ENCODE measurements at places on chromosomes 6 and 20.
A peak's percentile ranks its signal among the peaks of the same experiment; 100 is the strongest.

- no peak for DNase-seq
Measured at GRCh38 chr6:113862112-113862511, 5.0 kb downstream of the MARCKS start.

GRCh38 chr6:28693033-28693750, 167.5 kb downstream of the GPX5 start:
- DNase-seq = no peak

- DNase-seq = peak; percentile 79
Measured at GRCh38 chr6:165987483-165988301, 180.0 kb downstream of the TBXT start.

DNA sequence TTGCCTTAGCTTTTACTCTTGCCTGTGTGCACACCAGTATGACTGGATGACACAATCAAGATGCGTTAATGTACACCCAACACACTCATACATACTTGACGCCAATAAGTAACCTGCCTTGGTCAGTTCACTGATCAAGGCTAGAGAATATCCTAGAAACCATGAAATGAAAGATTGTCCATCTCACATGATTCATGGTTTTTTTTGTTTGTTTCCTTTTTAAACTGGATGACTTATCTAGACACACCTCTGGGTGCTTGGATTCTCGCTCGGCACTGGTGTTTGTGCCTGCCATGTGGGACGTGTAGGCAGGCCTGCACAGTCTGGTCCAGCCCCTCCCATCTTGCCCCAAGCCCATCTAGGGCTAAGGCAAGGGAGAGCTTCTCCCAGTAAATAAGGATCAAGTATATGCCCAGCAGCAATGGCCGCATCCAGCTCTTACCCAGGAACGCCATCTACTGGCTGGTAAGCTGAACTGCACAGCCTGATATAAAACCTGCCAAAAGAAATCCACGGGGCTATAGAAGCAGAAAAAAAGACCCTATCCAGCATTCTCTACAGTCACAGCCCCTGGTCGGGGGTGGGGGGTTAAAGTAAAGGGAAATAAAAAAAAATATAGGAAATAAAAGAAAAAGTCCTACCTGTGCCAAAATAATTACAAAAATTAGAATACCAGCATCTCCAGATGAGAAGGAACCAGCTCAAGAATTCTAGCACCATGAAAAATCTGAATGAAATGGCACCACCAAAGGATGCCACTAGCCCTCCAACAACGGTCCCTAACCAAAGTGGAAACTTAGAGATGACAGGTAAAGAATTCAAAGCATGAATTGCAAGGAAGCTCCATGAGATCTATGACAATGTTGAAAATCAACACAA, 73.3 kb downstream of the OTOR start:
- DNase-seq = no peak

DNA sequence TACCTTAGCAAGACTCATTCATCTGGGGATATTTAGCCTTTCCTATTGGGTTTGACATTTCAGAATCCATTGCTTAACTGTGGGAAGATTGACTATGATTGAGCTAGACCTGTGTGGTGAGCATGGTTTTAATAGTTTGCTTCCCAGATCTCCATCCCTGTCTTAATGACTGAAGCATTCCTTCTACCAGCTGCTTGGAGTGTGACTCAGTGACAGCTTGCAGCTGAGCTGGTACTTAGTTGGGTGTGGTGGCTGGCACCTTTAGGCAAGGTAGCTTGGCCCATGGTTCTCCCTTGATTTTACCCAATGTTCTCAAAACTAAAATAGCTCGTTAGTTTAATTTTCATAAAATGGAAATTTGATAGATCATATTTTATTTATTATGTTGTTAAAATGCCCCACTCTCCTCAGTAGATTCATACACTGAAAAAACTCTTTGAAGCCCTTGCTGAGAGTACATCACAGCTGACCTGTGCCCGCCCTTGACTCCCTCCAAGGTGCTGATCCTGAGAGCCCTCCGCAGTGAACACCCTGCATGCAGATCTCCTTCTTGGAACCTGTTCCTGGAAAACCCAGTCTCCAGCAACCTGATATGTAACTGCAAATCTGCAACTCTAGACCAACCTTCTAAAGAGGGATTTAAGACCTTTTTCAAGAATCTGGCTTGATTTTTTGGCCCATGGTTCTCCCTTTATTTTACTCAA, 19.1 kb downstream of the DOK5 start:
- DNase-seq = no peak

- DNase-seq = no peak
Measured at GRCh38 chr20:10665027-10665561, 8.7 kb downstream of the JAG1 start.

GRCh38 chr20:42957704-42958095, 232.0 kb downstream of the PTPRT start:
- DNase-seq = no peak

DNA sequence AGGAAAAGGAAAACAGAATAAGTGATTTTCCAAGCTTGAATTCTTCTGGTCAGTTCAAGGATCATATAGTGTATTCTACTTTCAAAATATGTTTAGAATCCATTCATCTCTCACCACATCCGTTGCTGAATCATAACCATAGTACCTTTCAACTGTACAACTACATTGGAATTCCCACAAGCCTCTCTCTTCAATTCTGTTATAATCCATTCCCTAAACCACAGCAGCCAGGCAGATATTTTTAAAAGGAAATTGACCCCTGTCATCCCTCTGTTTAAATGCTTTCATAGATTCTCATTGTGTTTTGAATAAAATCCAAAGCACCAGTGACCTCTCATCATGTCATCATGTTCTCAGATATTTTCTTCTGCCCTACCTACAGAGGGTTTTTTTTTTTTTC, 412.7 kb downstream of the GRIK2 start:
- no peak for DNase-seq

DNA sequence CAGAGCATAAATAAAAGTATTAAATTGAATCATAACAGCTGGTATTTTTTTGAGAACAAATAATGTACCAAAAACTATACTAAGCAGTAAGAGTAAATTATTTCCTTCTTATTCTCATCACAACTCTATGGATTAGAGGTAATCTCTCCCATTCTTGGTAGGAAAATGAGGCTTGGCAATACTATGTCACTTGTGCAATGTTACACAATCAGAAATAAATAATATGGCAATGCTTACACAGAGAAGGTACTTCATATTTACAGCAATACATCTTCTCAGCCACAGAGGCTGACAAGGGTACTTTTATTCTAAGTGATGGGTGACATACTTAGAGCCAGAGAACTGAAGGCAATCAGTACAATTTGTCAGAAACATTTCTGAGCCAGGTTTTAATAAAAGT, 3.9 kb downstream of the DST start:
- no peak for DNase-seq

DNA sequence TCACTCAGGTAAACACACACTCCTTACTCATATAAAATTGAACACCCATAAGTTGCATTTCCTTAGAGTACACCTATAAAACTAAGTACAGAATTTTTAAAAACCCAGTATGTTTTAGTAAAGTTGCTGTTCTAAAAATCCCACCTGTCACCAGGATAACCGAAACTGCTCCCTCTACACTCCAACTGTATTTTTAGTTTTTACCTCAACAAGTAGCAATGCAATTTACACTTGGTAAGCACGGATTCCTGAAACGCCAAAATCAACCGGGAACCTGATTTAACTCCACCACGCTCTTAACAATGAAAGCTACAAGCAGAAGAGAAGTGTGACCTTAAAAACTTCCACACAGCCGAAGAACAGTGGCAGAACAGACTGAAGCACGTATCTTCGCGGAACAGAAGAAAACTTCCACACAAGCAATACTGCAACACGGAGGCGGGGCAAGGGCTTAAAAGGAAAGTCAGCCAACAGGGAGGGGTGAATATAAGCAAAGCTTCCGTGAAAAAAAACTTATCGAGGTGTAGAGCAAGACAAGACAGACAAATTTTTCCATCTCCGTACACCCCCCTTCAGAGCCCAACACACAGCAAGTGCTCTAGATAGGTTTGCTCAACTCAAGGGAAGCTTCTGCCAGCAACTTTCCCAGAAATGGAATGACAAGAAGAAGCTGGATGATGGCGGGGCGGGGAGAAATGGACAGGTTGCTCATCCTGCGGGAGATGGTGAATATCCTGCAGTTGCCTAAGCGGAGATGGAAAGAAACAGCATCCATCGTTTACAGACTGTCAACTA, 1.4 kb downstream of the STAU1 start:
- peak; percentile 28 for DNase-seq

GRCh38 chr6:20279608-20280287, 67.5 kb upstream of the MBOAT1 start:
- no peak for DNase-seq

- DNase-seq = no peak
Measured at GRCh38 chr20:45157962-45158361, 16.7 kb upstream of the PI3 start.

- no peak for DNase-seq
Measured at GRCh38 chr20:44566018-44566417, 16.4 kb upstream of the PKIG start.

- no peak for DNase-seq
Measured at GRCh38 chr6:124436803-124437202, 525.4 kb upstream of the RNF217 start.

DNA sequence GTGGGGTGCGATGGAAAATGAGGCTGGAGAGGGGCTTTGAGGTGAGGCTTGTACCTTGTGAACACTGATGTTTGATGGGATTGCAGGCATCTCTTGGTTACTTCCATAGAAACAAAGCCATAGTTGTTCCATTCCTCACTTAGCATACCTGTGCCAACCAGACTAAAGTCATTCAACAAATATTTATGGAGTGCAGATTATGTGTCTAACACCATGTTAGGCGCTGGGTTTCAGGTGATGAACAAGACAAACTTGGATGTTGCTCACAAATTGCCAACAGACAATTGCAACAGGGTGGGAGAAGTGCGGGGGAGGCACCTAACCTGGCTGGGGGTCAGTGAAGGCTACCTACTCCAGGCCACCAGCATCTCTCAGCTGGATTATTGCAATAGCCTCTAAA, 1.5 kb downstream of the TTPAL start:
- no peak for DNase-seq

GRCh38 chr6:6964675-6965074, 143.1 kb upstream of the RREB1 start:
- no peak for DNase-seq

DNA sequence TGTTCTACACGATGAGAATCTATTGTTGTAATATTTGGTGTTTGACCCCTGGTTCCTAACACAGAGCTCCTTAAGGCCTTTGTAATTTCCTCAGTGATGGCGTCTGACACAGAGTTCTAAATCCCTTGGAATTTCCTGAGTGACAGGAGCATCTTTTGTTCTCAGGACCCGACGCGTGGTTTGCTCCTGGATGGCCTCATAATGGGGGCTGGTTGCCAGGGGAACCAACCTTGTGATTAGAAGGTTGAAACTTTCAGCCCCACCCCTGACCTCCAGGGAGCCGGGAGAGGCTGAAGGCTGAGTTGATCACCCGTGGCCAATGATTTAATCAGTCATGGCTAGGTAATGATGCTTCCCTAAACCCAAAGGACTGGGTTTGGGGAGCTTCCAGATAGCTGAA, 20.5 kb upstream of the ZNF133 start:
- no peak for DNase-seq

- DNase-seq = no peak
Measured at GRCh38 chr20:20373091-20373571, 5.2 kb downstream of the INSM1 start.

DNA sequence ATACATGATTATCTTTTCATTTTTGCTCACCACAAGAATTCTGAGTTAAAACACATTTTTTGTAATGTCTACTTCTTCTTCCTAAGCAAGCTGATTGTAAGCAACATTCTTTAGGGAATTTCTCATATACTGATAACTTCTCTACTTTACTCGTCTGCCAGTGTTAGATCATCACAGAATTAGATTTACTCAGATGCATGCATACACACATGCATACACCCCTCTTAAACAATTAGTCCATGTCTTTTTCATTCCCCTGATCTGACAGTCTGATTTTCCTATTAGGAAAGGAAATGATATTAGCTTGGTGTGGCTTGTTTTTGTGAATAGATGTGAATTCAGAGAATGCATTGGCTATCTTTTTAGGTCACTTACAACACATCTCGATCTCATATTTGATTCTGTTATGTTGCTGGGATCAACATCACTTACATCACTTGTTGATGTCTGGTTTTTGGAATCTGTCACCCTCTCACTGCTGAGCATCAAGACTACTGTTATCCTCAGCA, 91.4 kb downstream of the FIG4 start:
- no peak for DNase-seq

- DNase-seq = no peak
Measured at GRCh38 chr6:114334237-114334636, 8.6 kb downstream of the HS3ST5 start.

DNA sequence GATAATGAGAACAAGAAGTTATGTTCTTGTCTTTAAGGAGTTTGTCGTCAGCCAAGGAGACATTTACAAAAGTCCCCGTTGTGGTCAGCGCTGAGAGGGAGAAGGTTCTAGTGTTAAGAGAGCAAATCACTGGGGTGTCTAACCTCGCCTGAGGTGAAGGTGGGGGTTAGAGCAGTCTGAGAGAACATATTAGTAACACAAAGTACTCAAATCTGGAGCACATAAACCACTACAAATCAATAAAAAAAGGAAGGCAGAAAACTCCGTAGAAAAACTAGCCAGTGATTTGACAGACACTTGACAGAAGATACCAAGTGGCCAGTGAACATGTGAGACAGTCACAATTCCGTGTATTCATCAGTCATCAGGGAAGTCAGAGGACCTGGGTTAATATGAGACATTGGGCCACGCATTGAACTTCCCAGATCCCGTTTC, 45.4 kb downstream of the CDS2 start:
- no peak for DNase-seq

DNA sequence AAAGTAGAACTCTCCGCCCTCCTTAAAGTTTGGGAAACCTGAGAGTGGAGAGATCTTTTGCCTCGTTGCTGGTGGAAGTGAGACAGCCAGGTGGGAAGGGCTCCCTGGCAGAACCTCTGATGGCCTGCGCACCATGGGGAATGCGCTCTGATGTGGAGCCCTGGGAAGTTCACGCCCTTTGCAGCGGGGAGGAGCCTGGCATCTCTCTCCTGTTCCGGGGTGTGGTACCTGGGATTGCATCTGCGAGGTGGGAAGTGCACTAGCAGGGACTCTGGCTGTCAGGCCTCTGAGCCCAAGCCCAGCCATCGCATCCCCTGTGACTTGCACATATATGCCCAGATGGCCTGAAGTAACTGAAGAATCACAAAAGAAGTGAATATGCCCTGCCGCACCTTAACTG, 159.8 kb downstream of the AKAP7 start:
- DNase-seq = no peak

GRCh38 chr6:169362501-169363121, 109.0 kb upstream of the THBS2 start:
- DNase-seq = no peak

- DNase-seq = no peak
Measured at GRCh38 chr20:20130399-20130798, 78.1 kb downstream of the CFAP61 start.

GRCh38 chr20:17612992-17613327, 43.1 kb downstream of the DSTN start:
- DNase-seq = no peak

- DNase-seq = no peak
Measured at GRCh38 chr6:90177544-90178383, 118.9 kb downstream of the BACH2 start.

DNA sequence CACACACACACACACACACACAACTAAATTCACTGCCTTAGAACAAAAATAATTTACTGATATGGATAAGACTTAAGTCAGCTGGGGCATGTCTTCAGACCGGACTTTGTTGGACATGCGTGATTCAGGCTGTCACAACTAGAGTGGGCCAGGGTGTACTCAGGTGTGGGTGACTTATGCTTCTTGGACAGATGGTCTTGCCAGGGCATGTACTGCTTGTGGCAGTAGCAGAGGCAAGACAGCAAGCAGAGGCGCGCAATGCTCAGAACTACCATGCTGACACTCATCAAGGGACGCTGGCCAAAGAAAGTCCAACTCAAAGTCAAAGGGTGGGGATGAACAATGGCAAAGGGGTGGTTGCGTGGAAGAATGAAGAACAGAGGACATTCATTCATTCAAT, 437.5 kb downstream of the CBLN4 start:
- DNase-seq = no peak

Measured in anterior cingulate cortex (tissue), 58 donors.